ENCODE measurements at places on chromosomes 1 and 21.

- DNase-seq = no peak
These were observed 235.9 kb downstream of the FAM72C start for GRCh38 chr1:143735764-143736461.

- no peak for DNase-seq
These were observed 43.9 kb upstream of the TACSTD2 start for GRCh38 chr1:58620926-58621325.

DNA sequence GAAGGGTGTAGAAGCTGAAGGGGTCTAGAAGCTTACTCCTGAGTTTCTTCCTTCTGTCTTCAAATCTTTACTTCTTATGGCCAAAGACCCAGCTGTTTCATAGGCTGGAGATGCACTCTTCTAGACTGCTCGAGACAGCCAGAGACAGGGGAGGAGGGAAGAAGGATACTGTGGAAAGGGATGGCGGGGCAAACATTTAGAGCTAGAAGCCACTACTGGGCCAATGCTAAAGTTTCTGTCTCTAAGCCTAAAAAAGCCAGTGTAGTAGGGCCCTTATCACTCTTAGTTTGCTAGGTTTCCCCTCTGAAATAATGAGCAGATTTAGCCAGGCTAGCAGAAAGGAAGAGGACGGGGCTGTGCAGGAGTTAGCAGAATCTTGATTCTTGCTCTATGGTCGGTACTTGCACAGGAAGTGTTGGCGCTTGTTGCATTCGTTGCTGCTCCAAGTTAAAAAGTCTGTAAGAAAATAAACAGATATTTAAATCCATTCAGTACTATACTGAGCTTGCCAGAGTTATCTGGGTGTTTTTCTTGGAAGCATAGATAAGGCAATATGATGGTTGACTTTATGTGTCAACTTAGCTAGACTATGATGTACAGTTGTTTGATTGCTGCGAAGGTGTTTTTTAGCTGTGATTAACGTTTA lies 16.9 kb downstream of the REG4 start:
- DNase-seq = no peak

DNA sequence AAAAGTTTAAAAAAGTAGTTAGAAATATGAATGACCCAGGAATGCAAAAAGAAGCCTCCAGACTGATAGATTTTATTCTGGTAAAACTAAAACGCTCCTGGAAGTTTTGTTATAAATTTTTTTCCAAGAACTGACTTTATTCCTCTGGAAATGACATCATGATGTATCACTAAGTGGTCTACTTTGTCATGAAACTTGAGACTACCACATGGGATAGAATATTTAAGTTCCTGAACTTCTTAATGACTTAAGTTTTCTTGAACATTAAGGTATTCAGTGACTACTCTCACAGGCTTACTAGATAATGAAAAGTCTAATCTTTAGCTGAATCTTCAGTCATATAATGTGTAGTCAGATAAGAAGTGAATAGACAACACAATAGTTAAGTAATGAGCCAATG lies 842.2 kb downstream of the USP25 start:
- no peak for DNase-seq

DNA sequence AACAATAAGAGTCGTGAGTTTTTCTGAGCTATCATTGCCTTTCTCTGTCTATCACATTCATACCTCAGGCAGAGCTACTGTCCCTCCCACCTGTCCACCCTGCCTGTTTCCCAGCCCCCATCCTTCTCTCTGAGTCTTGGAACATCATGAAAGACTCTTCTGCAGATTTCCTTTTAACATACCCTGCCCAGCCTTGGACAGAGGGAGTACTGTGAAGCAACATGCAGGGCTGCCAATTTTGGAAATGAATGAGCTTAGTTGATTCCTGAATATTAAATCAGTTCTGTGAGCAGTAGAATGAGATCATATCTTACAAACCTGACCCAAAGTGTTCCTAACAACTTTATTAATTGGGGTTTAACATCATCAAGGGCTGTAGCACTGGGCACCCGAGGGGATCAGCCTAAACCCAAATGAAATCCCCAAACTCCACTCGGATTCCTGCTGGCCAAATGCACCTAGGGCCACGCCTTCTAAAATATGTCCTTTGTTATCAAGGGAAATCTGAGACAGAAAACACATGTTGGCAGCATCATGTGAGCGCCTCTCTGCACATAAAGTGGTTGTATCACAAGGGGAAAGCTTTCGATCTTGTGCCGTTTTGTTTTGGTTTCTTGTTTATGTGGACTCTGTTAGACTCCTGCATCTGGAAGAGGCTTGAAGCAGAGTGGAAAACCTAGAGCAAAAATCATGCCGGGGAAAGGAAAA lies 357.6 kb downstream of the KIF26B start:
- no peak for DNase-seq

DNA sequence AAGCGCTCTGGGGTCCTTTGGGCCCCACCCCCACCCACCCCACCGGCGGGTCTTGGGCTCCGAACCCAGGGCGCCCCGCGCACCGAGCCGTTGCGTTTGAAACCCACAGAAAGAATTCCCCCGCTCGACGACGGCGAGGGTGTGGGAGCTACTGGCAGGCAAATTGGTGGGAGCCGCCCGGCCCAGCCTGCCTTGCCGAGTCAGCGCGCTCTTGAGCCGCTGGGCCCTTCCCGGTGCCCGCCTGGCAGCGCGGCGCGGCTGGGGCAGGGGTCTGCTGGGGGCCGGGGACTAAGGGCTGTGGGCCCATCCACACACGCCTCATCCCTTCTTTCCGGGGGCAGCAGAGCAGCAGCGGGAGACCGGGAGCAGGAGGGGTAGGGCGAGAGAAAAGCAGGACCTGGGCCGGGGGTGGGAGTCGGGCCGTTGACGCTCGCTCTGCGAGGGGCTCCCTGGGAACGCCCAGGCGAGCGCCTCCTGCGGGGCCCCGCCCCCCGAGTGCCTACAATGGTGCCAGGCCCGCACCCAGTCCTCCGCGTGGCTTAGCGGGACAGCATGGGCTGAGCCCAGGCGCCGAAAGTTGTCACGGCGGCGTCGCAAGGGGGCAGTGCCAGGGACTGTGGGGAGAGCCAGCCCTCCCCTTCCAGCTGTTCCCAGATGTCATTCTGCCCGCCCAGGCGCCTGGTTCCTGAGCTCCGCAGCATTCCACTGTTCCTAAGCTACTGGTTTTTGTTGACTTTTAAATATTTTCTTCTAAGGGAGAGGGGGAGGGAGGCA lies at the start of gene C1orf94:
Gene C1orf94 (plus strand): TSS at position 78 of the 774 bp plus-strand sequence. CDS start 883 bp downstream, outside the sequence.
- no peak for DNase-seq

- DNase-seq = no peak
These were observed 45.2 kb downstream of the FAM163A start for GRCh38 chr1:179788259-179788658.

GRCh38 chr1:237016626-237017025 lies 12.4 kb upstream of the MT1HL1 start:
- DNase-seq = no peak

DNA sequence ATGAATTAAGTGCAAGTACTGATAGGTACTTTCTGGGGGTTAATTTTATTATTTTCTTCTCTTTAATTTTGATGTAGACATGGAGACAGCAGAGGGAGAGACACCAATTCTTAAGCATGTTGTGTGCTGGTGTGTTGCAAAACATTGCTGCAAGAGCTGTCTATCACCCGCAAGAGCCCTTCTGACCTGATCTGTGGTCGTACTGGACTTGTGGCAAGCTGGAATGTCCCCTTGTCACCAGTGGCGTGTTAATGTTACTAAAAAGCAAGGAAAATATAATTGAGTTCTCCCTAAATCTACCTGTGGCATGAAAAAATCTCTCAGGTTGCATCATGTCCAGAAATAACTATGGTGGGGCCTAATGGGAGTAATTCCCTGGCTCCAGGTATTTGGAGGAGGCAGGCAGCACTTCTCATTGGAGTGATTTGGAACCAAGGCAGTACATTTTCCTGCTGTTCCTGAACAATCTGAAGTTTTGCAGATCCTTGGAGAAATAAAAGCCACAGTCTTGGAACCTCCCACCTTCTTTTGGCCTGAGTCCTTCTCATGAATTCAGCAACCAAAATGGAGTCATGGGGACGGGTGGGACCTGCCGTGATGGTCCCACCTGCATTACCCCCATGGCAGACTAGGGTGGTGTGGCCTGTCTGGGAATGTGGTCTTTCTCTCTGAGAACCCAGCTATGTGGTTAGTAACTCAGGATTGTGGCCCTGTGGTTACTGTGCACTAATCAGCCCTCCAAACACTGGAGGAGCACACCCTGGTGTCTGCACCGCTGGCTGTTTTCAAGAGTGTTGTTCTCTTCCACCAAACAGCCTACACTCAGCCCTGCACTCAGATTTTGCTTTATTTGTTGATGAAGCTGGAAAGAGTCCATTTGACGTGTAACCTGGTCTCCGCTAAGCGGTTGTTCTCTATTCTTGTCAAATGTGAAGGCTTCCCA lies 57.4 kb downstream of the GALNT2 start:
- DNase-seq = no peak

GRCh38 chr1:38037221-38037939 lies 9.2 kb downstream of the POU3F1 start:
- no peak for DNase-seq

DNA sequence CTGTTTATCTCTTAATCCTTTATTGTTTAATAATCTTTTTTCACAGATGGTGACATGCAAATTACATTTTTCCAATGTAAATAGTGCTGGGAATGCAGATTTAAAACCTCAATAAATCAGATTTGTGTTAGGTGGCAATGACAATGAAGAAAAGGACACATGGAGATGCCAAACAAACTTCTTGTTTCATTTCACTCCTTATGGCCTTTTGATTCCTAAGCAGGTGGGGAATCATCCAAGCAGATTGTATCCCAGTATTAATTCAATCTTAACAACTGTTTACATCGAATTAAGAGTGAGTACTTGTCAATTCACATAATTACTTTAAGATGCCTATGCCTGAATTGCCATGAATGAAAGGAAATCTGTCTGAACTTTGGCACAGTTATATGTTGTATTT lies 98.9 kb upstream of the RGS18 start:
- DNase-seq = no peak

DNA sequence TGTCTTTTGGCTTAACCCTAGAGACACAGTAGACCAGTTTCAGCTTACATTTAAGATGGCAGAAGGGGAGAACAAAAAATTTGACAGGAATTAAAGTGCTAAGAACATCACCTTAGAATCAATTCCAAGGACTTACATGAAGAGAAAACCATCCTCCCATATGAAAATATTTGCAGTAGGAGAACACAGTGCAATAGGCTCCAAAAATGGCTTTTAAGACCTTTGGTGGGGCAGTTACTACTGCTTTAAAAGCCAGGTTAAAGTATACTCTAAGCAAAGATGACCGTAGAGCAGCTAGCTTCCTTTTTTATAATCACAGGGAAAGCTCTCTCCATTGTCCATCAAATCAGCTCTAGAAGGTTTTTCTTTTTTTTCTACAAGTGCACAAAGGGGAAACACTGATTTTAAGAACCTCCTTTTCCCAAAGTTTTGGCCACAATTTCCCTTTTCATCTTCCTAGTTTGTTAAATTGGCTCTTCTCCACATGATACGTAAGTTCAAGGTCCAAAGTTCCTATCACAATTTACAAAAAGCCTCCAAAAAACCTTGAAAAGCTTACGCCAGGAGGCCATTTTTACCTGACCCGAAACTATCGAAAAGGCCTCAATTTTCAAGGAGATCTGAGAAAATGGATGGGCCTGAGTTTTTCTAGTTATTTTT lies 3.3 kb downstream of the TXNIP start:
- DNase-seq = no peak

DNA sequence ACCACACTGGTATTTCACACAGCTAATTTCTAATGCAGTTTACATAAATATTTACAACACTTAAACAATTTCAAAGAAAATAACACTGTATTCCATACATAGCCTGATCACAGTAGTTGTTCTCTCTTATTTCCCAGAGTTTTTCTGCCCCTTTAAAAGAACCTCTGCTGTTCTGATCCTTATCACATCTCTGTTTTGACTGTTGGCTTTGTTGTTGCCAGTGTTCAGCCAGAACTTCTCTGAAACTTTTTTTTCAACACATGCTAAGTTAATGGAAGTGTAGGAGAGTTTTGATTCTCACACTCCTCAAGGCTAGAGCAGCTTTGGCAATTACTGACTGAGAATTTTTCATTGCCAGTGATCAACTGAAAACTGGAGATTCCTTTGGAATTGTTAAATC lies 11.1 kb downstream of the SELE start:
- no peak for DNase-seq

- DNase-seq = no peak
These were observed 112.7 kb downstream of the CLIC6 start for GRCh38 chr21:34781526-34781925.

- DNase-seq = no peak
These were observed 58.9 kb upstream of the ARTN start for GRCh38 chr1:43874716-43875115.

GRCh38 chr21:20110368-20110767 lies 887.8 kb upstream of the NCAM2 start:
- no peak for DNase-seq

GRCh38 chr1:2894381-2895041 lies 93.0 kb upstream of the TTC34 start:
- DNase-seq = peak; percentile 16

DNA sequence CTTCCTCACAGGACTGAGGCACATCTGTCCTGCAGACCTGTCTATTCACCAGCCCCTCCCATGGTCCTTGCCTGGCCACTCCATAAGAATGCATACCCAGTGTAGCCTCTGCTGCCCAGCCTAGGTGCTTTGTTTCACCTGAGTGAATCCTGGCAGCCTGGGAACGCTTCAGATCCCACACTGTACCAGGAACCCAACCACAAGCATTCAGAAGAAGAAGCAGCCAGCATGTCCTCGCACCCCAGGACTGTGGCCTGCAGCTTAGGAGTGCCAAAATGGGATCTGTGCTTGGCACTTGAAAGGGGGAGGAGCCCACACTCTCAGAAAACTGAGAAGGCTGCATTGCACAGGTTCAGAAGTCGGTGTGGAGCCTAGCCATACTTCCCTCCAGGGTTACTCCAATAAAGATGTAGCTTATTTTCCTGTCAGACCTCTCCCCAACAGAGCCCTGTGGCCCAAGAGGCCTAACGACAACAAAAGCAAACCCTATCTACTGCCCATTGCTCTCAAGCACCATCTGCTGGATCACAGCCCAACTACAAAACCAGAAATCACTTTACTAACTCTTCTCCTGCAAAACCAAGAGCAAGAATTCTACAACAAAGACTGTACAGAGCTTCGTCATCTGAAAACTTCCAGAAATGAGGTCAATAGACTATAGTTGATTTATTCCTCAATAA lies 923.1 kb upstream of the NEGR1 start:
- no peak for DNase-seq

DNA sequence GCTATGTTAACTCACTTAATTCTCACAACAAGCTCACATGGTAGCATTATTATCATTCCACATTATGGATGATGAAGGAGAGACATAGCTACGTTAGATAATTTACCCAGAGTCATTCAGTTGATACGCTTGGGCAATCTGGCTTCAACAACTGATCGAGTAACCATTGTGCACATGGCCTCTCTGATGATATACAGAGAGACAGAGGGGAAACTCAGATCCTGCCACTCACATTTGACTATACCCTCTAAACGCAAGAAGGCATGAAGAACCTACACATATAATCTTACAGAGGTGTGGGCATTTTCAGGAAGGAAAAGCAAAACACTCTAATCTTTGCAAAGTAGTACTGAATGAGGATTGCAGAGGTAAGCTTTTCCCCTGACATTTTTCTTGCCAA lies 360.1 kb downstream of the BARHL2 start:
- no peak for DNase-seq

GRCh38 chr1:144101397-144102045 lies 129.7 kb upstream of the FAM72C start:
- no peak for DNase-seq
